CD4-positive, alpha-beta T cell treated with Interleukin-1 beta for 1 hour (primary cell): ENCODE measurements at places on chromosomes 16 and 17.
A peak's percentile ranks its signal among the peaks of the same experiment; 100 is the strongest.

DNA sequence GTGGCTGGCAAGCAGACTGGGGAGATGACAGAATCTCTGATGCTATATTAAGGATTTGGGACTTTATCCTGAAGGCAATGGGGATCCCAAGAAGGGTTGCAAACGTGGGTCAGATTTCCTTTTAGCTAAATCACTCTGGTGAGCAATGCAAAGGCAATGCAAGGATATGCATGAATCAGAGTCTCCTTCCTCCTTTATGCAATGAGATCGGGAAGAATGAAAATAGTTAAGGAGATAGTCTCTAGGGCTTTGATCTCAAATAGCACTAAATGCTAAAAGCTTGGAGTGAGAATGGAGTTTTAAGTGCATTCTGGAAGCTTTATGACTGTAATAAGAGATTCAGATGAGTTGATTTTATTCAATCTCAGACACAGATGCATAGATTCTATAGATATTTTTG, 27.2 kb upstream of the SHISA9 start:
- DNase-seq, result no peak

DNA sequence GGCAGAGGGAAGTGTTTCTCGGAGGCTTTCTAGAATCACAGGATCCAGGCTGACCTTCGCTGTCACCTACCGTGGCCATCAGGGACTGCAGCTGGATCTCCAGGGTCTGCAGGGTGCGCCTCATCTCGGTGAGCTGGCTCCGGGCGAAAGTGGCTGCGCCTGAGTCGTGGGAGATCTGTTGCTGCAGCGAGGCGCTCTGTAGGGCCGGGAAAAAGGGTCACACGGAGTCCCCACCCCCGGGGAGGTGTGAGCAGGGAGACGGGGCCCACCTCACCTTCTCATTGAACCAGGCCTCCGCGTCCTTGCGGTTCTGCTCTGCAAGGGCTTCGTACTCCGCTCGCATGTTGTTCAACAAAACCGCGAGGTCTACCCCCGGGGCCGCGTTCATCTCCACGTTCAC, 2.9 kb downstream of the KRT28 start:
- DNase-seq, result no peak

GRCh38 chr17:79836972-79837887, 2.0 kb downstream of the CBX4 start:
- DNase-seq, result no peak

GRCh38 chr17:28698253-28698941, 13.3 kb downstream of the PROCA1 start:
- DNase-seq, result no peak

DNA sequence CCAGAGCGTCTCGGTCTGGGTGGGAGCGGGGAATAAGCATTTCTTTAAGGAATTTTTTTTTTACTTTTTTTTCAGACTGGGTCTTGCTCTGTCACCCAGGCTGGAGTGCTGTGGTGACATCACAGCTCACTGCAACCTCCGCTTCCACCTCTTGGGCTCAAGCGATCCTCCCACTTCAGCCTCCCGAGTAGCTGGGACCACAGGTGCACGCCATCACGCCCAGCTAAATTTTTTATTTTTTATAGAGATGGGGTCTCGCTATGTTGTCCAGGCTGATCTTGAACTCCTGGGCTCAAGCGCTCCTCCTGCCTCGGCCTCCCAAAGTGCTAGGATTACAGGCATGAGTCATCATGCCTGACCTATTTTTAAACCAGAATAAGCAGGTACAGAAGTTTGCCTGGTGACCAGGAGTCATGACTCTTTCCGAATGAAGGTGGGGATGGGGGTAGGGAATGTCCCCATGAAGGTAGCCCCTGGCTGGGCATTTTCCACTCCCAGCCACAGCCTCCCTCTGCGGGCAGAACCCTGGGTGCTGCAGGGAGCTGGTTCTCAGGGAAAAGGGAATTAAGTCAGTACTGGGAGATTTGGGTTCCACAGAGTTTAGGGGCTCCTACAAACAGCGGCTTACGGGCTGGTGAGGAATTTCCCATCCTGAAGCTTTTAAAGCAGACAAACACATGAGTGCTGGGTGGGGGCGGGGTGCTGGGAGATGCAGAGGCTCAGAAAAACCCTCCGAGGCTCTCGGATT, 48.3 kb downstream of the TBC1D16 start:
- no peak for DNase-seq

DNA sequence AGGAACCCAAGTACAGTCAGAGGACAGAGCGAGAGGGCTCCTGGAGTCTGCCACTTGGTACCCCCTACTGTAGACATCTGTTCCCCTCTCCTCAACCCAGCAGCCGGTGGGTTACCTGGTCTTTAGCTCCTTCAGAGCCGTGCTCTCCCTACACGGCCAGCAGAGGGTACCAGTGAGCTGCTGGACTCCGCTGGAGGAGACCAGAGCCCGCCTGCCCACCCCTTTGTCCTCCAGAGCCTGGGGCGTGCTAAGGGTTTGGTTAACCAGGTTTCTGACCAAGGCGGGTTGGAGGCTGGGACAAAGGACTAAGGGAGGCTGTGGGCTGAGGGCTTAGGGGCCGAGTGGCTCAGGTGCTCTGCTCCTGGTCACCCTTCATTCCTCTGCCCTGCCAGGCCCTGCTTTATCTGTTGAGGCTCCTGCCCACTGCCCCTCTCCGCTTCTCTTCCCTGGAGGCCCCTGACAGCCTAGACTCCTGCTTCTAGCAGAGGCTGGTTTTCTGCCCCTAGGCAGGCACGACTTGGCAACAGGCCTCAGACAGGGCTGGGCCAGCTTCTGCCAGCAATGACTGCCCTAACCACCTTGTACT, 2.7 kb upstream of the HSD11B2 start:
- DNase-seq, result peak; percentile 49

- no peak for DNase-seq
These were observed 81.5 kb upstream of the TNRC6C start for GRCh38 chr17:77877036-77877435.

GRCh38 chr16:67277294-67277998, 1.9 kb upstream of the PLEKHG4 start:
- no peak for DNase-seq

GRCh38 chr17:8063761-8064534, 23.6 kb downstream of the ALOX12B start:
- DNase-seq, result no peak

GRCh38 chr16:79303959-79304387, 296.6 kb downstream of the MAF start:
- no peak for DNase-seq

DNA sequence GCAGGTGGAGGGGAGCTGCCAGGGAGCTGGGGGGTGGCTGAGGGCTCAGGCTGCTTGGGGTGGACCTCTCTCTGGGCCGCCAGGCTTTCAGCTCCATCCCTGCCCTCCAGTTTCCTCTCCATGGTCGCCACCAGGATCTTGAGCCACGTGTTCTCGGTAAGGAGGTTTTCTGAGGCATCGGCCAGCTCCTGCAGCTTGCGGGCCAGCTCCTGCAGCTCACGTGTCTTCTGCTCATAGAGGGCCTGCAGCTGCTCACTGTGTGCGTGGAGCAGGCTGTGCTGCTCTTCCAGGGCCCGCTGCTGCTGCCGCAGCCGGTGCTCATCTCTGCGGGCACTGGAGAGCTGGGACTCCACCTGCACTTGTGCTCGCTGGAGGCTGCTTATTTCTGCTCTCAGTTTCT, 11.0 kb downstream of the SNN start:
- DNase-seq, result no peak

DNA sequence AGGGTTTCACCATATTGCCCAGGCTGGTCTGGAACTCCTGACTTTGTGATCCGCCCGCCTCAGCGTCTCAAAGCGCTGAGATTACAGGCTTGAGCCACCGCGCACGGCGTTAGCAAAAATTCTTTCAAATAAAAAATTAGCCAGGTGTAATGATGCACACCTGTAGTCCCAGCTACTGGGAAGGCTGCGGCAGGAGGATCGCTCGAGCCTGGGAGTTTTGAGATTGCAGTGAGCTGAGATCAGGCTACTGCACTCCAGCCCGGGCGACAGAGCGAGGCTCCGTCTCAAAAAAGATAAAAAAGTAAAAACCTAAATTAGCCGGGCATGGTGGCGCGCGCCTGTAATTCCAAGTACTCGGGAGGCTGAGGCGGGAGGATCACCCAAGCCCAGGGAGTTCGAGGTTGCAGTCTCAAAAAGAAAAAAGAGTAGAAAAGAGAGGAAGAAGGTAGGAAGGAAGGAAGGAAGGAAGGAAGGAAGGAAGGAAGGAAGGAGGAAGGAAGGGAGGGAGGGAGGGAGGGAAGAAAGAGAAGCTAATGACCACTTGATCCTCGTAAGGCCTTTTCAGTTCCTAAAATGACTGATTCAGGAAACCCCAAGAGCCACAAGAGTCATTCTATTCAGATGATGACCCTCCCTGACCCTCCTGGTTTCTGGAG, 59.2 kb downstream of the SRL start:
- DNase-seq, result no peak

DNA sequence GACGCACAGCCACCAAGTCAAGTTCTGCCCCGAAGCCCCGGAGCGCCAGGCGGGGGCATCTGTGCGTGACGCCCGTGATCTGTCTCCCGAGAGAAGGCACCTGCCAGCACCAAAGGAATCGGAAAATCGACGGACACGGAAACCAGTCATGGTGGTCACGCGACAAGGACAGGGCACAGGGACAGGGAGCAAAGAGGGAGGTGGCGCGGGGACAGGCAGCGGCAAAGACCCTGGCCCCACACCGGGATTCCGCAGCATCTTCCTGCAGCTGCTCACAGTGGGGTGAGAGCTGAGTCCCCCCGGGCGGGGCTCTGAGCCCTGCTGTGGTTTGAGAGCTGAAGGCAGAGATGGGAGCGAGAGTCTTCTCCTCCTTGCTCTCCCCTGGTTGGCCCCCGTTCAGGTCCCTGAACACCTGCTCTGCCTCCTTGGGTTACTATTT, 56.4 kb downstream of the ABR start:
- DNase-seq, result no peak

- peak; percentile 88 for DNase-seq
These were observed 10.9 kb downstream of the RARA start for GRCh38 chr17:40319651-40320540.

GRCh38 chr17:40553694-40554534, 11.4 kb downstream of the CCR7 start:
- DNase-seq, result peak; percentile 19

DNA sequence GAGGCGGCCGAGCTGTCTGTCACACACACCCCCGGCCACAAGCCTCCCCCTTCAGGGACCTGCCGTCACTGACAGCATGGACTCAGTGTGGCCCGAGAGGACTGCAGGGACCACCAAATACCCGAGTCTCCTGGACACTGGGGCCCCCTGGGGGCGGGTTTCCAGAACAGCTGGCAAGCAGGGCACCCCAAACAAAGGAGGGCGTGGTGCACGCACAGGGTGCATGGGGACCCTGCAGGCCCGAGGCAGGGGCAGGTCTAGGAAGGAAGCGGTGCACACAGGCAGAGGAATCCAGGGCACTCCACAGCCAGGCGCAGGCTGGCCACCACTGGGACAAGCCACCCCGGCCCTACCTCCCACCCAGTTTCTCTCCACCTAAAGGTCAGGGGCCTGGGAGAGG, 28.7 kb upstream of the ENPP7 start:
- no peak for DNase-seq

GRCh38 chr16:8512941-8513624, 77.2 kb downstream of the TMEM114 start:
- DNase-seq, result no peak

DNA sequence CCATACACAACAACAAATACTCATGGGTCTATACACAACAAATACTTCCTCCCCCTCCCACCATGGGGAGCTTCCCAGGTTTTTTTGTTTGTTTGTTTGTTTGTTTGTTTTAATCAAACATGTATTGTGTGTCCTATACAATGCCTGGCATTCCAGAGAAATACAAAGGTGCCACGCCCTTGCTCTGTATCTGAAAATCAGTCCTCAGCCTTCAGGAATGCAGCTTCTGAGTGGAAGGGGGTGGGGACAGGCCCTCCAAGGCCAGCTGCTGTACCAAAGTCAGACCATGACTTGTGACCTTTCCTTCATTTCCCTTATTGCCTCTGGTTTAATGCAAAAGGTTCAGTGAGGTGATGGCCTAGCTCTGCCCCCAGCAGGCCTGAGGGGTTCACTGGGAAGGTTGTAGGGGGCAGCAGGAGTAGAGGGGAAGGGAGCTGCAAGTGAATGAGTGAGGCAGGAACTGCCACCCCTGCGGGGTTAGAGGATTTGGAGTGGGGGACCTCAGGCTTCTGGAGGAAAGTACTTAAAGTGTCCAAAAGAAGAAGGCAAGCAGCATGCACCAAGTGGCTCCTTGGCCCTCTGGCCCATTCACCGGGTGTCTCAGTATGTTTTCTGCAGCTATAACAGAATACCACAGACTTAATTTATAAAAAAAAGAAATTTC, 105.2 kb downstream of the CLEC16A start:
- DNase-seq, result no peak

GRCh38 chr16:4184038-4184702, 57.7 kb downstream of the SRL start:
- no peak for DNase-seq

- no peak for DNase-seq
These were observed 2.1 kb downstream of the RPL23 start for GRCh38 chr17:38851434-38851833.

DNA sequence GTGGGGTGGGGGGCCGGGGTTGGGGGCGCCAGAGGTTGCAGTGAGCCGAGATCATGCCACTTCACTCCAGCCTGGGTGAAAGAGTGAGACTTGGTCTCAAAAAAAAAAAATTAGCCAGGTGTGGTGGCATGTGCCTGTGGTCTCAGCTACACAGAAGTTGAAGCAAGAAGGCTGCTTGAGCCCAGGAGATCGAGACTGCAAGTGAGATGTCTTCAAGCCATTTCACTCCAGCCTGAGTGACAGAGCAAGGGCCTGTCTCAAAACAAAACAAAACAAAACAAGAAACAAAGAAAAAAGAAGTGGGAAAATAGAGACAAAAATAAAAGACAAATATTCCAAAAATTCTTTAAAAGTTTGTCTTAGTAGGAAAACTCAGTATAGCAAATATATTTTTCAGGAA, 135.1 kb upstream of the CORO6 start:
- peak; percentile 18 for DNase-seq

GRCh38 chr16:51151961-51152663, 1.0 kb upstream of the SALL1 start:
- DNase-seq, result no peak

DNA sequence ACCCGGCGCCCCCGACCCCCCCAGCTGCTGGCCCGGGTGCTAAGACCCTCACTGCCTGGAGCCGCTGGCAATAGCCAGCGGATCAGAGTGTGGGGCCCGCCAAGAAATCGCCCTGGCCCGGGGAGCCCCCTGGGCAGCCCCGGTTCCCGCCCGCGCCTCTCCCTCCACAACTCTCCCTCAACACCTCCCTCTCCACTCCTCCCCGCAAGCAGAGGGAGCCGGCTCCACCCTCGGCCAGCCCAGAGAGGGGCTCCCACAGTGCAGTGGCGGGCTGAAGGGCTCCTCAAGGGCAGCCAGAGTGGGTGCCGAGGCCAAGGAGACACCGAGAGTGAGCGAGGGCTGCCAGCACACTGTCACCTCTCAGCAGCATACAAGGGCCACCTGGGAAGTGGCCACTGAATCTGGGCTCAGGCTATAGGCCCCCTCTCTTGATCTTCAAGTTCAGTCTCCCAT, 385.5 kb downstream of the SEC14L1 start:
- no peak for DNase-seq
